ENCODE measurements at places on chromosomes 6 and 20. TPM values are rescaled to one million over a fixed set of nuclear protein-coding genes. Genes with fewer than 3 reads are reported as not detected.

GRCh38 chr6:20791944-20792343 is 257.7 kb downstream of the CDKAL1 start:
- H3K36me3 ChIP-seq = no peaks in the 10 kb centered on the region
- no peaks in the 10 kb centered on the region for H3K27me3 ChIP-seq
- no peak overlapping the region for H3K4me3 ChIP-seq
- peaks cover 5% of the 10 kb centered on the region for H3K4me1 ChIP-seq
- H3K27ac ChIP-seq = no peak overlapping the region

GRCh38 chr6:139361211-139361610 is 13.2 kb downstream of the CITED2 start:
- H3K4me1 ChIP-seq = no peaks in the 10 kb centered on the region
- no peaks in the 10 kb centered on the region for H3K36me3 ChIP-seq
- H3K27me3 ChIP-seq = no peaks in the 10 kb centered on the region
- no peak for DNase-seq
- H3K4me3 ChIP-seq = no peak overlapping the region

DNA sequence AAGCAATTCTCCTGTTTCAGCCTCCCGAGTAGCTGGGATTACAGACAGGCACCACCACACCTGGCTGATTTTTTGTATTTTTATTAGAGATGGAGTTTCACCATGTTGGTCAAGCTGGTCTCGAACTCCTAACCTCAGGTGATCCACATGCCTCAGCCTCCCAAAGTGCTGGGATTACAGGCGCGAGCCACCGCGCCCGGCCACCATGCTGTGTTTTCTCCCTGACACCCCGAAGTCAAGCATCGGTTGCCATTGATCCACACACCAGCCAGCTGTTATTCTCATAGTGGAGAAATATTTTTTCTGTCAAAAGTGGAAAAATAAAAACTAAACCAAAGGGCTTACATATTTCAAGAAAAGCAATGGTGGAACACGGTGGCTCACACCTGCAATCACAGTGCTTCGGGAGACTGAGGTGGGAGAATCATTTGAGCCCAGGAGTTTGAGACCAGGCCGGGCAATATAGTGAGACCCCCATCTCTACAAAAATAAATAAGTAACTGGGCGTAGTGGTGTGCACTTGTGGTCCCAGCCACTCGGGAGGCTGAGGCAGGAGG is 157.4 kb downstream of the ZMYND8 start:
- no peaks in the 10 kb centered on the region for H3K27me3 ChIP-seq
- DNase-seq = no peak
- H3K4me1 ChIP-seq = no peaks in the 10 kb centered on the region
- H3K4me3 ChIP-seq = no peak overlapping the region
- H3K27ac ChIP-seq = no peak overlapping the region
- H3K36me3 ChIP-seq = no peaks in the 10 kb centered on the region

DNA sequence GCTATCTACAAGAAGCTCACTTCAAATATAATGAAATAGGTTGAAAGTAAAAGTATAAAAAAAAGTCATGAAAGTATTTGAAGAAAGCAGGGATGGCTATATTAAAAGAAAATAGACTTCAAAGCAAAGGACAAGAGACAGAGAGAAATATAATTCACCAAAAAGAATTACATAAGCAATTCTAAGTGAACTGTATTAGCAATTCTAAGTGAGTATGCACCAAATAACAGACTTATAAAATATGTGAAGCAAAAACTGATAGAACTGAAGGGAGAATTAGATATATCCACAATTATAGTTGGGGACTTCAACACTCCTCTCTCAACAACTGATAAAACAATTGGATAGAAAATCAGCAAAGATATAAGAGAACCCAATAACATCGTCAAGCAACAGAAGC is 38.8 kb upstream of the ID4 start:
- H3K27me3 ChIP-seq = no peaks in the 10 kb centered on the region
- no peak overlapping the region for H3K4me3 ChIP-seq

GRCh38 chr20:9550871-9551270 is 36.5 kb downstream of the LAMP5 start:
- no peak for DNase-seq
- no peak overlapping the region for H3K27ac ChIP-seq
- no peaks in the 10 kb centered on the region for H3K4me1 ChIP-seq
- H3K4me3 ChIP-seq = no peak overlapping the region
- no peaks in the 10 kb centered on the region for H3K36me3 ChIP-seq
- H3K27me3 ChIP-seq = no peaks in the 10 kb centered on the region

DNA sequence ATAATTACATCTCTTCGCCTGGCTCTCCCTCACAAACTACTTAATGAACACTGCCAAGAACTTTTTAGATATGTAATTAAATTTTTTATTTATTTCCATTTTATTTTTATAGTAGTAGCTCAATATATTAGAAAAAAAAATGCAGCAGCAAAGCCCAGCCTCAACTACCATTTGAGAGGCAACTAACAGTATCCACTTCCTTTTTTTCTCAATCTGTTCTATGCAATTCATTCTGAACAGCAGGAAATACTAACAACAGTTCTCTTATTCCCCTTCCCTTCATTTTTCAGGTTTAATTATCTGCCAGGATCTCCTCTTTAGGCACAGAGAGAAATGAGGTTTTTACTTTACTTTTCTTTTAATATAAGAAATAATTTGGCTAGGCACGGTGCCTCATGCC is 112.7 kb downstream of the ZNF217 start:
- no peak for DNase-seq
- H3K27ac ChIP-seq = no peak overlapping the region
- no peaks in the 10 kb centered on the region for H3K27me3 ChIP-seq
- no peak overlapping the region for H3K4me3 ChIP-seq

DNA sequence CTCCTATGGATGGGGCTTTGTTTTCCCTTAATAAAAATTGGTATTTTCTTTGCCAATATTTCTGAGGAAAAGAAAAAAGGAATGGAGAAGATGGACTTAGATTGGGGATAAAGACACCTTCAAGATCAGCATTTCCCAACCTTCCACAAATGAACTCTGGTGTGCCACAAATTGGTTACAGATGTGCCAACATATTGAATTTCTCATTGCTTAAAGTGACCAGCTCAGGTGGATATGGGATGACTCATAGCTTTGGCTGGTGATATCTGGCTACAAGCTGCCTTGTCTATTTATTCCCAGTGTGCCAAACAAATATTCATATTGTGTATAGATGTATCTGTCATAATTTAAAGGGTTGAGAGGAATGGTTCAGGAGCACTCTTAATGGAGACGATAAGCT is 32.5 kb downstream of the THEMIS start:
- H3K4me1 ChIP-seq = no peaks in the 10 kb centered on the region
- no peak overlapping the region for H3K27ac ChIP-seq
- no peaks in the 10 kb centered on the region for H3K27me3 ChIP-seq
- no peak for DNase-seq
- H3K36me3 ChIP-seq = no peaks in the 10 kb centered on the region
- H3K4me3 ChIP-seq = no peak overlapping the region

GRCh38 chr6:75603106-75603420 is 1.4 kb downstream of the SENP6 start:
- DNase-seq = no peak
- H3K27ac ChIP-seq = no peak overlapping the region
- peaks cover 12% of the 10 kb centered on the region for H3K36me3 ChIP-seq
- H3K4me3 ChIP-seq = peak overlapping the region; percentile 99

DNA sequence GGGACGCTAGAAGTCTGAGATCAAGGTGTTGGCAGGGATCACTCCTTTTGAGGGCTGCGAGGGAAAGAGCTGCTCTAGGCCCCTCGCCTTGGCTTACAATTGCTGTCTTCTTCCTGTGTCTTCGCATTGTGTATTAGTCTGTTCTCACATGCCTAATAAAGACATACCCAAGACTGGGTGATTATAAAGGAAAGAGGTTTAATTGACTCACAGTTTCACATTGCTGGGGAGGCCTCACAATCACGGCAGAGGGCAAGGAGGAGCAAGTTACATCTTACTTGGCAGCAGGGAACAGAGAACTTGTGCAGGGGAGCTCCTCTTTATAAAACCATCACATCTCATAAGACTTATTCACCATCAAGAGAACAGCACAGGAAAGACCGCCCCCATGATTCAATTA is 102.5 kb upstream of the ASF1A start:
- H3K27ac ChIP-seq = no peak overlapping the region
- H3K36me3 ChIP-seq = no peaks in the 10 kb centered on the region
- H3K4me3 ChIP-seq = no peak overlapping the region
- H3K4me1 ChIP-seq = no peaks in the 10 kb centered on the region
- H3K27me3 ChIP-seq = no peaks in the 10 kb centered on the region

- no peak overlapping the region for H3K27ac ChIP-seq
- DNase-seq = no peak
- H3K4me3 ChIP-seq = peak overlapping the region; percentile 68
Observed at GRCh38 chr6:80938131-80938530, 814.4 kb downstream of the TENT5A start.

Gene ERVFRD-1
- not detected for total RNA-seq

GRCh38 chr6:79212859-79213258 is 21.6 kb downstream of the HMGN3 start:
- H3K27me3 ChIP-seq = no peaks in the 10 kb centered on the region
- H3K4me1 ChIP-seq = peaks cover 12% of the 10 kb centered on the region
- DNase-seq = no peak
- no peak overlapping the region for H3K4me3 ChIP-seq
- no peak overlapping the region for H3K27ac ChIP-seq

DNA sequence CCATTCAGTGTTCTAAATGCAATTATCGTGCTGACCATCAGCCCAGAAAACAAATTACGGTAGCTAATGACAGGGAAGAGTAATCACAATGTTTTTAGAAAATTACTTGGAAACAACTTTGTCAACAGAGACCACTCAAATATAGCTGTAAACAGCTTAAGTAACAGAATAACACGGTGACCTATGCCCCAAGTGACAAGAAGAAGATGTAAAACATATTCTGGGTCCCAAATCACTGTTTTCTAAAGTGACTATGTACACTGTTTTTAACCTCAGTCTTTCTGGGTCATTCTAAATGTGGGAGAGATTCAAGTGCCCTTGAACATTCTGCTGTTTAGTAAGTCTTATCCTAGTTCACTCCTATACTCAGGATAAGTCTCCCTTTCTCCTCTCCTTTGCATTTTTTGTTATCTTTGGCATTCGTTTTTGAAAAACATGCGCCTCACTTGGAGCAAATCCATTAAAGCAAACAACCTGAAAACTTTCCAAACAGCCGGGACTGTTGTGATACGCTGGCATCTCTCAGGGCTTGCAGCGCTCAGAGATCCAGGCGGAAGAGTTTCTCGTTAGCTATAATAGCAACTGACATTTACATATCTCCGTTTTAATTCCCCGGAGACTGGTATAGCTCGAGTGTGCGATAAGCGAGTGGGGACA is 114.5 kb upstream of the SOX4 start:
- no peaks in the 10 kb centered on the region for H3K27me3 ChIP-seq
- no peak overlapping the region for H3K4me3 ChIP-seq
- no peaks in the 10 kb centered on the region for H3K4me1 ChIP-seq
- no peaks in the 10 kb centered on the region for H3K36me3 ChIP-seq
- DNase-seq = no peak

Gene MCM9
- total RNA-seq = 19.8 TPM

DNA sequence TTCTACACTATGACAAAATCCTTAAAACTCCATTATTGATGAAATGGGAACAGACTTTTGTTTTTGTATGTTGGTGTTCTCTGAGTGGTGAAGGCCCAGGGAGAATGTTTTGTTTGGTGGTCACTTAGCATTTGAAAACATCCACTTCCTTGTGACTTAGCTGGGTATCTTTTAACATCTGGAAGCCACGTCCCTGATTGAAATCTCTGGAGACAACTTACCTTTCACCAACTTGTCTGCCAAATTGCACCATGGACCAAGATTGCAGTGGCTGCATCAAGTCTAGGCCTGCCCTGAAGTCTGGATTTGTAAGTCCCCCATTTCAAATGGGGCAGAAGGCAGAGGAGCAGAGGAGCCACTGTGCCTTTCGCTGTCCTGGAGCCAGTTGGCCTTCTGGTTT is 534 bp upstream of the EFCAB8 start:
- no peaks in the 10 kb centered on the region for H3K4me1 ChIP-seq
- no peak for DNase-seq

Gene HLA-DQA2
- not detected for total RNA-seq

Gene TBC1D22B
- 14.4 TPM for total RNA-seq

GRCh38 chr6:10390495-10391298 is 24.2 kb downstream of the TFAP2A start:
- peak overlapping the region; percentile 12 for H3K27ac ChIP-seq
- peaks cover 3% of the 10 kb centered on the region for H3K4me1 ChIP-seq
- peak; percentile 74 for DNase-seq
- no peak overlapping the region for H3K4me3 ChIP-seq

Gene IL17F
- not detected for total RNA-seq

DNA sequence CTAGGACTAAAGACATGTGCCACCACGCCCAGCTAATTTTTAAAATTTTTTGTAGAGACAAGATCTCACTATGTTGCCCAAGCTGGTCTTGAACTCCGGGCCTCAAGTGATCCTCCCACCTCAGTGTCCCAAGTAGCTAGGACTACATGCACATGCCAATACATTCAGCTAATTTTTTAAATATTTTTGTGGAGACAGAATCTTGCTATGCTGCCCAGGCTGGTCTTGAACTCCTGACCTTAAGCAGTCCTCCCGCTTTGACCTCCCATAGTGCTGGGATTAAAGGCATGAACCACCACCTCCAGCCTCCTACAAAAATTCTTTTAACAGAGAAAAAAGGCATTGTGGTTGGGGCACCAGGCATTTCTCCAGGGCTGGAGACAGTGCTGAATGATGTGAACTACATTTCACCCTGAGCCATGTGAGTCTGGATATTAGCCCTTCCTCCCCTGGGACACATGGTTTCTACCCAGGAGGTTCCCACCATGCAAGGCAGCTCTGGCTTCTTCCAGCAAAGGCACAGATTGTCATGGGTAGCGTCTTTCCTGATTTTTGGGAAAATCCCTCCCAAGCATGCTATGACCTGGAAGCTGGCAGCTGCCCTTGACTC is 36.3 kb upstream of the CMTR1 start:
- DNase-seq = no peak
- no peaks in the 10 kb centered on the region for H3K4me1 ChIP-seq
- H3K36me3 ChIP-seq = peaks cover 32% of the 10 kb centered on the region
- H3K27ac ChIP-seq = no peak overlapping the region
